ENCODE measurements at places on chromosomes 13 and 19.
A peak's percentile ranks its signal among the peaks of the same experiment; 100 is the strongest.

DNA sequence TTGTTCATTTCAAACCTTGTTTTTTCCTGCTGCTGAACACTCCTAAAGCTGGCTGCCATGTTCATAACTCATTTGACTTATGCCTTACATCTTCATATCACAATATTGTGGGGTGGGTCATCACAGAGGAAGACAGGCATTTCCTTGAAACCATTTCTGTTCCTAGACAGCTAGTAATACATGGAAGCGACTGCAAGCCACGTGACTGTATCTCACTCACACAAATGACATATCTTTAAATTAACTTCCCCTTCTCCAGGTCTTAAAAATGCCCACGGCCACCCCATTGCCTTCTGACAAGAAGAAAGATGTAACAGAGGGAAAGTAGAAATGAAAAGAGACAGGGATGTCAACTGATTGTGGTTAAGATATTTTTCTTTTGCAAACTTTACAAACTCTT is 236.8 kb downstream of the LMO7 start:
- no peak for DNase-seq

DNA sequence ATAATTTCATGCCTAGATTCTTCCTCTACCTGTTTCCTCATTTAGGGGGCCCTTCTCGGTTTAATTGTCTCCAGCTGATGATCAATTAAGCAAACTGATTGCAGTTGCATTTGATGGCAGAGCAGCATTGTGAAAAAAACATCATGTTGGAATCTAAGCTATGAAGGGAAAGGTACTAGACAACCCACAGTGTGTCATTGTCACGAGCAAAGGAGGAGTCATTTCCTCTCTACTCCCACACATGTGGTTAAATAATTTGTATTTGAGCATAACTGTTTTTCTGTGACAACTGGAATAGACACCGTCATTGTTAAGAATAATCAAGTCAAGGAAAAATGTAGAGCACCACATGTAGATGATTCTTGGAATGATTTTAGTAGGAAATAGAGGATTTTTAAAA is 240.3 kb downstream of the DCT start:
- DNase-seq = peak; percentile 53

- DNase-seq = no peak
These were observed 27.5 kb upstream of the CEACAM1 start for GRCh38 chr19:42555801-42556200.

GRCh38 chr19:47470447-47471195 is 1.1 kb downstream of the SLC8A2 start:
- DNase-seq = no peak

GRCh38 chr19:19033426-19034203 is at the start of the genes ARMC6 and SUGP2:
ARMC6 (plus strand) TSS chr19:19033603; CDS start chr19:19034210, 607 bp downstream.
SUGP2 (minus strand) TSS chr19:19033517; CDS start chr19:19031071, 2,446 bp downstream.
- DNase-seq = peak; percentile 73

- no peak for DNase-seq
These were observed 304 bp downstream of the EVI5L start for GRCh38 chr19:7830272-7830771.

- peak; percentile 71 for DNase-seq
These were observed at the start of gene FGF22 for GRCh38 chr19:639253-640160. FGF22 (plus strand) TSS chr19:639879; CDS start chr19:639926, 47 bp downstream.

- DNase-seq = peak; percentile 77
These were observed 91.7 kb downstream of the ATP8A2 start for GRCh38 chr13:25463496-25463895.

DNA sequence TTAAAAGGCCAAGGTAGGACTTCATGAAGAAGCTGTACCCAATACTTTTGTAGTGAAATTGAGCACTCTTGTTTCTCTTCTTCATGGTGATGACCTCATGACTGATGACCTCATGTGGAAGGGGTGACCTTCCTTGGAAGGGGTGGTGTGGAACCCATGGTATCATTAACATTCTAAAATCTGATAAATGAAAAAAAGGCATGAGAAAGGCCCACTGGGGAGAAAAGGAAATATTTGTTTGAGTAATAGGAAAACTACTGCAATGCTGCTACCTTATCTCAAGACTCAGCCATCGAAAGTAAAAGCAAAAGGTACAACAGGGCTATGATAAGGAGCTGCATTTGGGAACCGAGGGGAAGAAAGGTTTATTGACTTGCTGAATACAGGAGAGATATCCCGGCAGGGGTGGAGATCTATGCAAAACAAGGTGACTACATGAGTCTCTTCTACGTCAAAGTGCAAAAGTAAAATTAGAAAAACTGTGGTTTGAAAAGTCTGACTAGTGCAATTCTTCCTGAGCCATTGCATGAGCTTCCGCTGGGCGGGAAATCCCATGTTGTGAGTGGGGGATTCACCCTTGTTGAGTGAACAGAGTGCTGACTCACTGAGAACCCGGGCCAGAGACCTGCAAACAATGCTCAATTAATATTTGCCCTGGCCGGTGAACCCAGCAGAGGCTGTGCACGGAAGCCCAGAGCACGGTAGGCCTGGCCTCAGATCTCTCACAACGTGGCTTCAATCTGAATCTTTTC is 138.9 kb upstream of the RFC3 start:
- peak; percentile 82 for DNase-seq

- DNase-seq = peak; percentile 63
These were observed 10.5 kb upstream of the B3GNT3 start for GRCh38 chr19:17784201-17785008.

DNA sequence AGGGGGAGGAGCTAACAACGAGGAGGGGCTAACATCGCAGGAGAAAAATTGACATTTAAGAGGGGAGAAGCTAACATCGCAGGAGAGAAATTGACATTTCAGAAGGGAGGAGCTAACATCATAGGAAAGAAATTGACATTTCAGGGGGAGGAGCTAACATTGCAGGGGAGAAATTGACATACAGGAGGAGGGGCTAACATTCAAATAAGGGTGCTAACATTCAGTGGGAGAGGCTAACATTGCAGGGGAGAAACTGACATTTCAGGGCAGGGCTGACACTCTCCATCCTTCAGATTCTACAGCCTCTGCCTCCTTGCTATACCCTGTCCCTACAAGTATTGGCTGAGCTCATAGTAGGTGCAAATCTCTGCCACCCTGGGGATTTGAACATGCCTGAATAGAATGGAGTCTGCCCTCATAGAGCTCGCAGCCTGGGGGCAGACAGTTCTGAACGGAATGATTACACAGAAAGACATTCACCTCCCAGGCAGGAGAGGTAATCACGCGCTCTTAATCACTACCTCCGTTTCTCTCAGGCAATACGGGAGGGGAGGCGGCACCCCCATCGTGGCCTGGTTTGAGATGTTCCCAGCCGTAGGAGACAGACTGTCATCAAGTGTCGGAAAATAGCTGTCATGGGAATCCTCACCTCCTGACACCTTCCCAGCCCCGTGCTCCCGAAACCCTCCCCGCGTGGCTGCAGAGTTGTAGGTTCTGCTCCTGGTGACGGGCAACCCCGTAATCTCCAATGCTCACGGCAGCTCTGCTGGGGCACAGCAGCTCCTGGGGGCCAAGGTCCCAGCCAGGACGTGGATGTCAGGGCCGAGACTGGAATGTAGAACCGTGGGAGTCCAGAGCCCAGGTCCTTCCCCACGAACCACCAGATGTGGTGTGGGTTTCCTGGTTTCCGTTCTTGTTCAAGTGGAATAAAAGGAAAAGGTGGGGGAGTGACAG is 9.5 kb downstream of the GPR32 start:
- DNase-seq = no peak

GRCh38 chr19:17075864-17076542 is 426 bp downstream of the MYO9B start:
- DNase-seq = no peak

DNA sequence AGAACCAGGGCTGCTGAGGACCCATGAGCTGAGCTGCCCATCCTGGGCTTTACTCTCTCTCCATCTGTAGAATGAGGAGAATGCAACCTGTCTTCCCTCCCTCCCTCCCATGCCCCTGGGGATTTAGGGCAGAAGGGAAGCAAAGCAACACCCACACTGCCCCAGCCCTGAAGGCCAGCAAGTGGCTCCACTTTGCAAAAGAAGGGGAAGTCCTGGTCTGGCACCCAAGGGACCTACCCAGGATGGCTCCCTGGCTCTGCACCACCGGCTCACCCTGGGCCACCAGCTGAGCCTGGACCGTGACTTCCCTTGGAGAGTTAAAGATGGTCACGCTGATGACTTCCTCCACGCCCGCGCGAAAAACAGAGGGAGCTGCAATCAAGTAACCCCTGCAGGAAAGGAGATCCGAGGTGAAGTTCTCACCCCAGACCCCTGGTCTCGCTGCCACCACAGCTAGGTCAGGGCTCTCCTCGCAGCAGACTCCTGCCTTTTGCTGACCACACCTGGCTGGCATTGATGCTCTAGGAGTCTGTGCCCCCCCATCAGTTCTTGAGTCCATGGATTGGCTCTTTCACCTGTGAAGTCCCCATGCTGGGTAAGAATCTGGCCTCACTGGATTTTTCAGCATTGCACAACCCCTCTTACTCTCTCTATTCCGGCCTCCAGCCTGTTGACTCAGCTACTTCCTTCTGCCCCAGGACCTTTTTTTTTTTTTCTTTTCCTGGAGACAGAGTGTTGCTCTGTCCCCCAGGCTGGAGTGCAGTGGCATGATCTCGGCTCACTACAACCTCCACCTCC is 4.6 kb downstream of the CPAMD8 start:
- DNase-seq = peak; percentile 54

GRCh38 chr13:102580552-102581169 is 16.1 kb upstream of the TPP2 start:
- DNase-seq = peak; percentile 68

DNA sequence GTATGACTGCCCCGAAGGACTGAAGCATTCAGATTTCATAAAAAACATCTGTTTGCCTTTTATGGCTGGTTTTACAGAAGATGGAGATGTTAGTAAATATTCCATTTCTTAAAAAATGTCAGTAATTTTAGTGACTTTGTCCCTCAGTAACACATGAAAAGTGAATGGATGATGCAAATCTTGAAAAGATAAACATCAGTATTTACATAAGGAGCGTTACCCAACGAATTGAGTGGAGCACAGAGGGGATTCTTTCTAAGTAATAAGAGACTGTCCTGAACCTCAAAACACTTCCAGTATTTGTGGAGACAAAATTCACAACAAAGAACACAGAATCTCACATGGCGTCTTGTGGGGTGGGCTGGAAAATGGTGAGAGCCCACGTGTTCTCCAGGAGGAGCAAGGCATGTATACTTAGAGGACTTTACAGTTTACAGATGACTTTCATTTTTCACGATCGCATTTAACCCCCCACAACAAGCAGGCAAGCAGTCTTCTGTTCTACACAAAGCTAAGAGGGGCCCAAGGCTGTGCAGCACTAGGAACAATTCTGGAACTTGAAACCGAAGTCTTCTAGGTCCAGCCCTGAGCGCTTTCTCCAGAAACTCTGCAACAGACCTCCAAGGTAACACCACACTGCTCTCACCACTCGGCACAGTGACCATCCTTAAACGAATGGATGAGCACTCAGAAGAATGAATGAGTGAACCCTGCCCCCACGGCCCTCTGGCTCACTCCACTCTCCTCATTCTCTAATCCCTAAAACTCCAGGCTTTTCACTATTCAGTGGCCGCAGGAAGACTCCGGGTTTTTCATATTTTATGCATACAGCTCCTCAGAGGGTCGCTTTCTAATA is 709.8 kb downstream of the UQCRFS1 start:
- no peak for DNase-seq

DNA sequence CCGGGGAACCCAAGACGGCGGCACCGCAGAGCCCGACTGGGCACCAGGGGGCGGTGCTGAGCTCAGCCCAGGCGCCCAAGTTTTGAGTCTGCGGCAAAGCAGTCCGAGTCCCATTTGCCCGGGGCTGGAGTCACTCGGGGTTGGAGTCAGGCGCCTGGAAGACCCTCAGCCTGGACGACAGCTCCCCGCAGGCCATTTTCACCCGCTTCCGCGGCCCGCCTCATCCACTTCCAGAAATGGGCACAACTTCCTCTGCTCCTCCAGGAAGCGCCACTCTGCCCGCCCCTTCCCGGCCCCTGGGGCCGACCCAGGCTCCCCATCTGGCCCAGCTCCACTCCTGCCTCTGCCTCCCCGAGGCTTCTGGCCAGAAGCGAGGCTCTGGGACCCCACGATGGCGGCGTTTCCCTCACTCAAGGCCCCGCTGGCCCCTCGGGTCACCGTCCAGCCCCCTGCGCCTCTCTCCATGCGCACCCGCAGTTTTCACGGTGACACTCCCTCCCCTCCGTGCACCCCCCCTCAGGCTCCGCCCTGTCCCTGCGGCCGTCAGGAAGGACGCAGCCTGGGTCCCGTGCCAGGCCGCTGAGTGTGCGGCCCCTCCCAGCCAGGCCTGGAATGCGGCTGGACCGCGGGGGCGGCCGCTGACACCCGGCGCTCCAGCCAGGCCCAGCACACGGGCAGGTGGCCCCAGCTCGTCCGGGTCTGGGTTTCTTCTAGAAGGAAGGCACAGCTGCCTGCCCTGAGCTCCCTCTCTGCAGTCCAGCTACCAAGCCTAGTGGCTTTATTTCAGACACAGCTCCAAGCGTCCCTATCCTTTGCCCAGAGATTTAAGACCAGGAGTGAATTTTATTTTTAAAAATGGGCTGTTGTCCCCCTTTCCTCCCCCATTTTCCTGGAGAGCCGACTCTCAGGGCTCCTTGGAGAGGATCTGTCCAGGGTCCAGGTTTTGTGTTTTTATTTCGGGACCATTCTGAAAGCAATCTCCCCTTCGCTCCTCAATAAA is 4.7 kb downstream of the SERTAD1 start:
- DNase-seq = peak; percentile 81

GRCh38 chr13:112579310-112579843 is 8.6 kb downstream of the TUBGCP3 start:
- DNase-seq = no peak

GRCh38 chr13:94711561-94712286 is 621 bp downstream of the SOX21 start:
- DNase-seq = peak; percentile 13

DNA sequence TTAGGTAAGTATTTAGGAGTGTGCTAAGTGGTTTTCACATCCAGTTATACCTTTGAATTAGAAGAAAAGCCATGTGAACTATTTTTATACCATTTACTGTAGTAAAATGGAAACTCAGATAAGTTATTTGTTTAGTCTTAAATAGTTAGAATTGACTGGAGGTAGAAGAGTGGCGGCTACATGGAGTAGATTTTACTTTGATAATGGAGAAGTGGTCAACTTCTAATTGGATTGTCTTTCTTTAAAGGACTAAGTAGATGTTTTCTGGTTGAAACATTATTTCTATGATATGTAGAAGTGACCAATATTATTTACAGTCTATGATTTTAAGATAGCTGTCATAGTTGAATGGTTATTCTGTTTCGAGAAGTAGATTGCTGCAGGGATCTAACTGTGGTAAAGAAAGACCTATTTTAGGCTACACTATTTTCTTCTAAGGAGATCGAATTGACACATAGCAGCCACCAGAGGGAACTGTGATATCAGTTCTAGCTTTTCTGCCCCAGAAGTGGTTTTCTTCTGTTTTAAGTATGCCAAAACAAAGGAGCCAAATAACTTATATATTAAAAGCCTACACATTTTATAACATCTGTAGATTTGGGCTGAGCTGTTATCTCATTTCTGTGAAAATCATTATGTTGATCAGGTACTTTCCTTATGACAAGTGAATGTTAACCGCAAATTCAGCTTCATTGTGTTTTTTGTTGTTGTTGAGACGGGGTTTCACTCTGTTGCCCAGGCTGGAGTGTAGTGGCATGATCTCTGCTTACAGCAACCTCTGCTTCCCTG is 26.1 kb downstream of the ZMYM2 start:
- DNase-seq = peak; percentile 51

GRCh38 chr13:75251188-75251587 is 230.8 kb downstream of the TBC1D4 start:
- peak; percentile 19 for DNase-seq

Data from amniotic epithelial cell (primary cell).